AG09309 (cell line): ENCODE measurements at places on chromosomes 6 and 20.

DNA sequence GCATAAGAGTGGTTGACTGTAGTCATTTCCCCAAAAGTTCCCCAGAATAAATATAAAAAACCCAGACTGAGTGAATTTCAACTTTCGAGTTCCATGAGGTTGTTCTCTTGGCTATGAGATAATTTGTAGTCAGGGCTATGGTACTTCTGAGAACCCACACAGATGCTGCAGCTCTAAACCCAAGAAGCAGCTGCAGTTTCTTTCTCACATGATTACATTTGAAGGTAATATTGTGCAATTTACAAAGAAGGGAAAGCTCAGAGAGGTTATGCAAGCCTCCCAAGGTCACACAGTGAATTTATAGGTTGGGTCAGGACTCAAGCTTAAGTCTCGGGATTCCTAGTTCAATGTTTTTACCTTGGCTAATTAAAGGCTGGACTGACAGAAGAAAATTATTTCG, 29.7 kb upstream of the CD93 start:
- no peak for DNase-seq

GRCh38 chr6:105545947-105546731, 143.3 kb upstream of the PREP start:
- peak; percentile 92 for DNase-seq

DNA sequence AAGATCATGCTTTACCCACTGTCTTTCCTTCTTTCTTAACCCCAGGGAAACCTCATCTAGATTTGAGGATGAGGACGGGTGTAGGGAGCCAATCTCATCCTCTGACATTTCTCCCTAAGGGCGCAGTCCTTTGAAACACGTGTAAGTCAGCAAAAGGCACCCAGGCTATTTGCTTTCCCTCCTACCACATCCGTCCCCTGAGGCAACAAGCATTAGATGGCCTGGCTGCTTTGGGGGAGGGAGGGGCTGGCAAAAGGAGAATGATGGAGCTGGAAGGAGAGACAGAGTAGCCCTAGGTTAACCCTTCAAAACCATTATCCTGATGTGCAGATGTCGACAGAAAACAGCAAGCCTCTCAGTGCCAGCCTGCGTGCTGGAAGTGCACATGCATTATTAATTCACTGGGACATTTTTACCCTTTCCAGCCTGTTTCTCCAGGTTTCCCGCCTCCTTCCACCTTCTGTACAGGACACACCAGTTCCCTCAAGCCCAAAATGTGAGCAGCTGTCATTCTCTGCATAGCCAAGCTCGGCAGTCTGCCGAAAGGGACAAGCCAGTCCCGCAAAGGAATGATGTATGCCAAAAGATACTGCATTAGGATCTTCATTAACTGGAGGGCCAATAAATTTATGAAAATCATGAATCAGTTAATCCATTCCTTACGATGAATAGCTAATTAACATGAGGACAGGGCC, 547.2 kb downstream of the CD83 start:
- no peak for DNase-seq

DNA sequence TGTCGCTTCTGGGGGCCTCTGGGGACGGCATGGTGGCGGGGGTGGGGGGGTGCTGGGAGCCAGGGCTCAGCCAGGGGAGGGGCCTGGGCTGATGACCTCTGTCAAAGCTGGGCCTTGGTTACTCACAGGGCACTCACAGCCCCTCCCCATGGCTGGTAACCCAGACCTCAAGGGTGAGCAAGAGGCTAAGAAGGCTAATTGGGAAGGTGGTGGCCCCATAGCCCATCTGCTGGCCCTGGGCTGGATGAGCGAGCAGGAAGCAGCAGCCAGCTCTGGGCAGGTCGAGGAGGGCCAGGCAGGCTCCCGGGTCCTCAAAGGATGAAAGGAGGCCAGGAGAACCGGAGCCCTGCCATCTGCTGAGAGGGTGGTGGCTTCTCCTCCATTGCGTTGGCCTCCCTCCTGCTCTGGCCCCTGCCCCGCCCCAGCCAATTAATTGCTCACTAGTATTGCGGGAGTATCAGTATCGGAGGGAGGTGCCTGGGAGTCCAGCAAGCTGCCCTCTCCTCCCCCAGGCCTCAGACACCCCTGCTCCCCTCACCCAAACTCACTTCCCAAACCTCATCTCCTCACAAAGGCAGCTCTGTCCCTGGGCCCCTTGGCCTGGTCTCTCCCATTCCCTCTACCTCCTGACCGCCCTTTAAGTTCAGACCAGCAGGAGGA, 1.0 kb upstream of the CDSN start:
- no peak for DNase-seq

- DNase-seq: no peak
Measured at GRCh38 chr20:13259921-13260320, 38.8 kb downstream of the ISM1 start.
